Sciatic nerve (tissue), 2 donors: ENCODE measurements at places on chromosomes 13 and 19.

DNA sequence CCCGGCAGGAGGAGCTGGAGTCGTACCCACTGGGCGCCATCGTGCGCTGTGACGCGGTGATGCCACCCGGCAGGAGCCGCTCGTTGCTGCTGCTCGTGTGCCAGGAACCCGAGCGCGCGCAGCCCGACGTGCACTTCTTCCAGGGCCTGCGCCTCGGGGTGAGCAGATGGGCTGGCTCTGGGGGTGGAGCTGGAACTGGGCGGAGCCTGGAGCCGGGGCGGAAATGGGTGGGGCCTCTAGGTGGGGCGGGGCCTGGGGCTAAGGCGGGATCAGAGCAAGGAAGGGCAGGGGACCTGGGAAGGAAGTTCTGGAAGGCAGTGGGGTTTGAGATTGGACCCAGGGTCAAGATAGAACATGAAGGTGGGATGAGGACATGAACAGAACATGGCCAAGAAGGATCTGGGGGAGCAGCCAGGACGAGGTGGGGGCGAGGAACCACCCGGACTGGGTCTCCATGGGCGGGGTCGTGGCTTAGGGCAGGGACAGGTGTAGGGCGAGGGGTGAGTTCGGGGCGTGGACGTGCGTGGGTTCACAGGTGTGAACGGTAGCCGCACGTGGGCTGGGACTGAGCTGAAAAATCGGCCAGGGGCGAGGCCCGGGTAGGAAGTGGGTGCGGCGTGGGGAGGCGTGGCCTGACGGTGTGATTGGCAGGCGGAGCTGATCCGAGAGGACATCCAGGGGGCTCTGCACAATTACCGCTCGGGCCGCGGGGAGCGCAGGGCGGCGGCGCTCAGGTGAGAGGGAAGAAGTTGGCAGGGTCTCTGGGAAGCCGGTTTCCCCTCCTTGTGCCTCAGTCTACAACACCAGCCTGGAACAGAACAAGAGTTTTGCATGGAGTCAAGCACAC, 4.7 kb downstream of the EPS8L1 start:
- no peak for DNase-seq

GRCh38 chr19:55489711-55490477, 1.7 kb downstream of the SSC5D start:
- no peak for DNase-seq

GRCh38 chr19:51129716-51130115, 5.0 kb downstream of the SIGLEC9 start:
- DNase-seq = peak; percentile 26

GRCh38 chr13:93899981-93900380, 579.5 kb downstream of the DCT start:
- no peak for DNase-seq

DNA sequence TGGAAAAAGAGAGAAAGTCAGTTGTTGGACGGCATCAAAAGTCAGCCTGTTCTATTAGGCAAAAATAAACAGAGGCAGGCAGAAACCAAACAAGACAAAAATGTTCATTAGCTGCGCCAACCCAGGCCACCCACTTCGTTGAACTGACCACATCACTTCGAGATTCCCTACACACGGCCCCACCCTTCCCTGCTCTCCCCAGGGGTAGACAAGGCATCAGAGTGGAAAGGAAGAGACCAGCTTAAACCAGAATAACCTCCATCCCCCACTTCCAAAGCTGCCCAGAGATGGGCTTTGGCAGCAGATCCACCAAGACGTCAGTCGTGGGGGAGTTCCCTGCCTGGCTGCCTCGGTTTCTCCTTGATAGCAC, 204.6 kb upstream of the TSHZ3 start:
- DNase-seq = peak; percentile 87

DNA sequence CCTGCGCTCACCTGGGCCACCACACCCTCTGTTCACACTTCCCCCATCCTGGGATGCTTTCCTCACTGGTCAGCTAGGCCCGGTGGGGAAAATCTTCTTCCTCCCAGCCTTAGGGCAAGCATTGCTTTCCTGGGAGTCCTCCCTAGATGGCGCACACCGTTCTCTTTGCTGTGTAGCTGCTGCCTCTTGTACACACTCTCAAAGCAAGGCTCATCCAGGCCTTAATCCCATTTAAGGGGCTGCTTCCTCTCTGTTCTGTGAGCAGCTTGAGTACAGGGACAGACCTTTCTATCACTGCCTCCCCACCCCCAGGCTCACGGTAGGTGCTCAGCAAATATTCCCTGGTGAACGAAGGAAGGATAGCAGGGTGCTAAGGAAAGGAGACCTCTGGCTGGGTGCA, 11.1 kb downstream of the SLC7A10 start:
- DNase-seq = no peak

DNA sequence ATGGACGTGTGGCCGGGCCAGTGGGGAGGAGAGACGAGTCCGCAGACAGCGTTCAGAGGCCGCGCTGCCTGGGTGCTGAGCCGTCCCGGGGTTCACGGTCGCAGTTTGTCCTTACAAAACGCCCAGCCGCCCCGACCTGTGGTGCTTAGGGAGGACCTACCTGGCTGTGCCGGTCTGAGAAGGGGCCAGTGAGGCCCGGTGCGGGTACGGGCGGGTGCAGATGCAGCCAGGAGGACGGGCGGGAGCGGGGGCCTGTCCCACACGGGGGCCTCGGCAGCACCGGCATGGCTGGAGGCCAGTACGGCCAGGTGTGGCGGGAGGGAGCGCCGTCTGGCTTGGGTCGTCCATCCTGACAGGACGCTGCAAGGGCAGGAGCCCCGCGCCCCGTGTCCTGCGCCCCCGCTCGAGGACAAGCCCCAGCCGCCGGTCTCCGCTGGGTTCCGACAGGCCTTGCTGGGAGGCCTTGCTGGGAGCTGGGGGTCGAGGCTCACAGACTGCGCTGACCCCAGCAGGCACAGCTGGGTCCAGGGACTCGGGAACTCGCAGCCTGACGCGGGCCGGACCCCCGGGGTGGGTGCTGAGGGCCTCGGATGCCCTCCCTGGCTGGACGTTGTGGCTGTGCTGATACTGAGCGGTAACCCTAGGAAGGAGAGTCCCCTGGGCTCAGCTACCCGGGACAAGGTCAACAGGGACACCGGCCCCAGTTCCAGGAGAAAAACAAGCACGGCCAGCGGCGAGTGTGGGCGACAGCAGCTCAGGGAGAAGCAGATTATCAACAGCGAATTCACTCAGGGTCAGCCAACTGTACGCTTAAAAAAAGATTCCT, 5.3 kb upstream of the PROZ start:
- DNase-seq = peak; percentile 78

- DNase-seq = no peak
Observed at GRCh38 chr13:65456150-65456912, 1773.8 kb downstream of the PCDH9 start.

- DNase-seq = peak; percentile 96
Observed at GRCh38 chr19:34772697-34773554, at the start of gene ZNF599. ZNF599 (minus strand) TSS chr19:34773215; CDS start chr19:34772841, 374 bp downstream.

DNA sequence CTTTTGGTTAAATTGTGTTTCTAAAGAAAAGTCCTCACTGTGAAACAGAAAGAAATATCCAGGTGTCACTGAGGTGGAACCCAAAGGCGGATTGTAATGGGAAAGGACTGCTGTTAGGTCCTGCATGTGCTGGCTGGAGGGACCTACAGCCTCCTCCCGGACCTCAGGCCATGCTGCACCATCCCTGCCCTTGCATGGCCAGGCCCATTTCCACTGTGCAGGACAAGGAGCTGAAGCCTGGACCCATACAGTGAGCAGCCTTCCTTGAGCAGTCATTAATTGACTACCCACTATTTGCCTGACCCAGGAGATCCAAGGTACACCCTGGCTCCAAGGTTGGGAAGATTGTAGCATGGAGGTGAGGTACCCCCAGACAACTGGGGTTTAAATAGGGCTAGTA, 17.6 kb downstream of the VSTM2B start:
- DNase-seq = no peak

DNA sequence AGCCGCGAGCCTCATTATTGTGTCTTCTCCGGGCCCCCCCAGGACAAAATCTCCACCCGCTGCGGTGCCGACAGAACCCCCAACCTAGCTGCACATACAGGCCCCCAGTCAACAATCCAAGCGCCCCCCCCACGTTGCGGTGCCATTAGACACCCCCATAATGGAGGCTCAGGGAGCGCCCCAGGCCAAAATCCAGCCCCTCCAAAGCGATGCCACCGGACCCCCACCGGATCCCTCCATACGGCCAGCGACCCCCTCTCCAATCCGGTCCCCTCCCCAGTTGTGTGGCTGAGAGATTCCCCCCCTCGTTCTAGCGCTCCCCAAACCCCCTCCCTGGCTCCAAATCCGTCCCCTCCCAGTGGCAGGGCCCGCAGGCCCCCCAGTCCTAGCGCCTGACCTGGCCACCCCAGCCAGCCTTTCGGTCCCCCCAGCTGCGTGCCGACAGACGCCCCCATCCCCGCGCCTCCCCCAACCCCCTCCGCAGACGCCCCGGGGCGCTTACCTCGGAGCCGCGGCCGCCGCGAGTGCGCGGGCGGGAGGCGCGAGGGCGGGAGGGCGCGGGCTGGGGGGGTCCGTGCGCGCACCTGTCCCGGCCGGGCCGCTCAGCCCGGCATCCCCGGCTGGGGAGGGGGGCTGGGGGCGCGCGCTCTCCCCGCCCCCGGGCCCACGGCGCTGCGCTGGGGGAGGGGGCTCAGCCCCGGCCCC, 21.6 kb upstream of the SEMA6B start:
- DNase-seq = no peak

GRCh38 chr19:12772323-12772722, 3.0 kb downstream of the HOOK2 start:
- no peak for DNase-seq

DNA sequence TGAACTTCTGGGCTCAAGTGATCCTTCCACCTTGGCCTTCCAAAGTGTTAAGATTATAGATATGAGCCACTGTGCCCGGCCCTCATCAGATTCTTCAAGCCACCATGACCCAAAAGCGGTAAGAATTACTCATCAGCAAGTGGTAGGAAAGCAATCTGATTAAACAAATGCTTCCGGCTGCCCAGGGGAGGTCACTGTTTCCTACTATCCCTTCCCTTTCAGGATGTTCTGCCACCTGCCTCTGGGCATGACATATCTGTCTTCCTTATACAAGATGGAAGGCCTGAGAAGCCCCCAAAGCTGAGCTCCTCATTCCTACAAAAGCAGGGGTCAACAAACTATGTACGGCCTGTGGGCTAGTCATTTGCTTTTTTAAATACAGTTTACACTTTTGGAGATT, 7.0 kb downstream of the ABHD8 start:
- no peak for DNase-seq

DNA sequence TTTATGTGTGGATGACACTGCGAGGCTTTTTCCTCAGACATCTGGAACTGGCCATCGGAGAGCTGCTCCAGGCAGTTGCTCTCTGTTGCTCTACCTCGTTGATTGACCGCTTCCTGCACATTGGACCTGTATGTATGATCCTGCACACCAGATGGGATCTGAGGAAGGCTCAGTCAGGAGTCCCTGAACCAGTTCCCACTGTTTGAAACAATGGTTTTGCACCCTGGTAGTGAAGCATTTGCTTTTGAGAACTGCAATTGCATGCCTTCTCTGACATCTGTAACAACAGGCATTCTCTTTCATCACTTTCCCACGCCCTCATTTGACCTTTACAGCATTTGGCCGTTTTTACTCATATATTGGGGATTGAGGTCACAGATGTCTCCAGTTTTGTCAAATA, 61.1 kb upstream of the NPAS1 start:
- DNase-seq = no peak

GRCh38 chr19:35011737-35012682, 11.9 kb downstream of the GRAMD1A start:
- DNase-seq = no peak

- DNase-seq = no peak
Observed at GRCh38 chr13:108961542-108962125, 332.2 kb downstream of the MYO16 start.

- no peak for DNase-seq
Observed at GRCh38 chr13:98944336-98944735, 33.5 kb downstream of the DOCK9 start.
